ENCODE measurements at places on chromosomes 16 and 17.

- DNase-seq, result no peak
These were observed 23.8 kb downstream of the HAPSTR1 start for GRCh38 chr16:9115277-9115676.

DNA sequence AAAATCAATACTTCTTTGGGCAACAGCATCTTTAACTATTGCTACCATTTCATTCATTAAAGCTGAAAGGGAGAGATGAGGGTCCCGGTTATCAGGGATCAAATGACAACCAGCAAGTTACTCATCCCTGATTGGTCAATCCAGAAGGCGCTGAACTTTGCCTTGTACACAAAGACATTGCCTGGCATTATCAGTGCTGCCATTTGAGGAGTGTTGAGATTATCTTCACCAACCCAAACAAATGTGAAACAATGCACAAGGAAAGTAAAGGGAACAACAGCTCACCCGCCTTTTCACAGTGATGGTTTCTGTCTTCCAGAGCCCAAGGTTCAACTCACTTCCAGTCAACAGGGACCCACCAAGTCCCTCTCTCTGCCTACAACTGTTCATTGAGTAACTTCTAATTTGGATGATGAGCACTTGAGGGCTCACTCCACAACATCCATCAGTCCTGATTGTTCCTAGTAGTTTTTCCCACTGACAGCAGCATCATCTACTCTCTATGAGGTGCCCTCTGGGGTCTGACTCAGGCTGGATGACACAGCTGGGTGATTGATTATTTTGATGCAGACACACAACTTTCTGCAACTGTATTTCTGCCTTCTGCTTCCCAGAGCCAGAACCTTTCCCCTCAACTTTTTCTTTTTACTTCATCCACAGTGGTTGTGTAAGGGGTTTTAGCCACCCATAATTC lies 32.0 kb downstream of the LYRM9 start:
- no peak for DNase-seq

DNA sequence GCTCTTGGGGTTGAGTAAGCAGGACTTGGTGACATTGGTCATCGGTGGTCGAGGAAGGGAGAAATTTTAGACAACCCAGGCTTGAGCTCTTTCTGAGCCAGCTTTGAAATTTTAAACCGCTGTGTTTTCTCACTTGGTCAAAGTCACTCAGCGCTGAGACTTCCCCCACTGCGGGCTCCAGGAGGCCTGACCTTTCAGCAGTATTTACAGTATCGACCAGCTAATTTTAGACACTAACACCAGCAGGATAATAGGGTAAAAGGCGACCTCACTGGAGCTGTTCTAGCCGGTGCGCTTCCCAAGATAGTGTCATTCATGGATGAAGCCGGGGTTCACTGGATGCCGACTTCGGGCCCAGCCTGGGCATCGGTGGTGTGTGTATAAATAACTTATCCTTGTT lies 29.7 kb upstream of the WSCD1 start:
- no peak for DNase-seq

GRCh38 chr16:88376835-88377726 lies 5.7 kb upstream of the ZNF469 start:
- no peak for DNase-seq

GRCh38 chr16:66401610-66402009 lies 25.5 kb upstream of the BEAN1 start:
- no peak for DNase-seq

DNA sequence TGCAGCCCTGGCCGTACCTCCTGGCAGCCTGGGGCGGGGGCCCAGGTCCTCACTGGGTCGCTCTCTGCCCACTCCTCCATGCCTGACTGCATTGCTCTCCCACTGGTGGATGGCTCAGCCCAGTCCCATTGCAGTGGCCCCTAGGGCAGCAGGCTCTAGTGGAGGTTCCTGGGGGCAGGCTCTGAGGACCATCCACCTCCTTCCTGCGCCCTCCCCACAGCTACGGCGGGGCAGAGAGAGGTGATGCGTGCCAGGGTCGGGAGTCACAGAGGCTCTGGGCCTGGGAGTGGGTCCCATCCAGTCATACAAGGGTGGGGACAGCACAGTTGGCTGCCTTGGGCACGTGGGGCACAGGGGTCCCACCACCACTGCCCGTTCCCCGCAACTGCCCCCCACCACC lies 44.0 kb upstream of the CLEC19A start:
- no peak for DNase-seq

DNA sequence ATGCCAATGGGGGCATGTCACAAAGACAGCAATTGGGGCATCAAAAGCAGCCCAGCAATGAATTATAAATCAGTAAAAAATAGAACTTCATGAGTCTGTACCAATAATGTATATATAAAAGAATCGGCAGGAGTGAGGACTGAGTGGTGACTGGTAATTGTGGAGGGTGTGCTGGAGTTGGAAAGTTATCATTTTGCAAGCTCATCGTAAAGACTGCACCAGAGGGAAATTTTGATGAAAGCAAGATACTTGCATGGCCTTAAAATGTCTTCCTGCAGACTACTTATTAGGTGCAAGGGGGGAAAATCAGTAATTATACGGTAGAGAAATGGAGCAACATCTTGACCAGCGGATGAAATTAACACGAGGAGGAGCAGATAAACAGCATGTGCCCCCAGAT lies 138.9 kb downstream of the AATF start:
- no peak for DNase-seq

- no peak for DNase-seq
These were observed 5.7 kb downstream of the CSNK1D start for GRCh38 chr17:82267575-82268379.

DNA sequence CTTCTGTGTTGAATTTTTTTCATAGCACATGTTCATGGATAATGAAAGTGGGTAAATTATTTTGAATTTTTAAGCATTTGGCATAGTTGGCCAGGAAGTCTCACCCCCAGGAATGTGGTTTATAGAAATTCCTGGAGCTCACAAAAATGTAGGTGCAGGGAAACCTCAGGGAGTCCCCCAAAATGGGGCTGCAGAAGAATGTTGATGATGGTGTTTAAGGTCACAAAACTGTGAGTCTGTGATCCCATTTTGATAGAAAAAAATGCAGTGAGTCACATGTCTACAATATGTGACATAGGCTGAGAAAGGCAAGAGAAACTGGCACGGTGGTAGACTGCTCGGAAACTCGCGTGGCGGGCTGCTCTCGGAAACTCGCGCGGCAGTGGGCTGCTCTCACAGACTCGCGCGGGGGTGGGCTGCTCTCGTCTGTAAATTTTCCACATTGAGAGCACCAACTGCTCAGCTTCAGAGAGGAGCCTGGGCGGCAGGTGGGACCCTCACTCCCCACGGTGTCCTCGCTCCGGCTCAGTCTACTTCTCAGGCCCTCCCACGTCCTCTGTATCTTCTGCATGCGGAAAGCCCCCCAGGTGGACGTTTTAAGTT lies 18.7 kb upstream of the MC1R start:
- DNase-seq, result no peak
